ENCODE measurements at places on chromosomes 6 and 20.
A peak's percentile ranks its signal among the peaks of the same experiment; 100 is the strongest.

GRCh38 chr6:43020847-43021246, 576 bp upstream of the RRP36 start:
- no peaks in the 10 kb centered on the region for H3K27me3 ChIP-seq
- peaks cover 26% of the 10 kb centered on the region for H3K36me3 ChIP-seq
- DNase-seq: no peak
- peaks cover 36% of the 10 kb centered on the region for H3K4me1 ChIP-seq
- peak overlapping the region; percentile 77 for H3K27ac ChIP-seq

DNA sequence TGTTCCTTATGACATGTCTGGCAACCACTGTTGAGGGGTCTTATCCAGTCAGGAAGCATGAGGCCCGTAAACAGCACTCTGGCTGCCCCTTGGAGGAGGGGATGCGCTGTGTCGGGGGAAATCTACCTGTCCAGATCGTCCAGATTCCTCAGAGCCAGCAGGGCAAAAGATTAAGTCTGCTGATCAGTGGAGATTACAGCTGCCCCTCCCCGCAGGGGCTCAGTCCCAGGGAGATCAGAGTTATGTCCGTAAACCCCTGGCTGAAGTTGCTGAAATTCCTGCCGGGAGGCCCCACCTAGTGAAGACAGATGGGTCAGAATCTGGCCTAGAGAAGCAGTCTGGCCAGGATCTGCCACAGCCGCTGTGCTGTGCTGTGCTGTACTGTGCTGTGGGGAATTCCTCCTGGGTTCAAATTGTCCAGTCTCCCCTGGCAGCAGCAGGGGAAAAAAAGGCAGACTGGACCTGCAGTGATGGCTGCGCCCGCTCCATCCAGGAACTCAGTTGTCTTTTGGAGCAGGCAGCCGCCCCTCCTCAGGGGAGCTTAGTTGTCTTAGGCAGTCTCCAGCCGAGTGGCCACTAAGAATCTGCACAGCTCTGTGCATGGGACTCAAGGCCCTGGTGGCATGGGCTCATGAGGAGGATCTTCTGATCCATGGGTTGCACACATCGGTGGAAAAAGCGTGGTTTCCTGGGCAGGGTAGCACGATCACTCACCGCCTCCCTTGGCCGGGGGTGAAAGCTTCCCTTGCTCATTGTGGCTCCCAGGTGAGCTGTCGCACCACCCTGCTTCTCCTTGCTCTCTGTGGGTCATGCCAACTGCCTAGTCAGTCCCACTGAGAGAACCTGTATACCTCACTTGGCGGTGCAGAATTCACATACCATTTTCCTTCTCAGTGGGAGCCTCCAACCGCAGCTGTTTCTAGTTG, 1368.8 kb upstream of the ADGRB3 start:
- no peak for DNase-seq
- H3K27ac ChIP-seq: no peak overlapping the region
- H3K36me3 ChIP-seq: no peaks in the 10 kb centered on the region
- H3K4me3 ChIP-seq: no peak overlapping the region
- no peaks in the 10 kb centered on the region for H3K4me1 ChIP-seq

- H3K27me3 ChIP-seq: no peaks in the 10 kb centered on the region
- H3K27ac ChIP-seq: no peak overlapping the region
- no peaks in the 10 kb centered on the region for H3K36me3 ChIP-seq
- no peaks in the 10 kb centered on the region for H3K4me1 ChIP-seq
- DNase-seq: no peak
Measured at GRCh38 chr20:23002276-23002675, 32.8 kb upstream of the SSTR4 start.

GRCh38 chr20:7772371-7772770, 167.9 kb downstream of the HAO1 start:
- H3K36me3 ChIP-seq: no peaks in the 10 kb centered on the region
- H3K4me3 ChIP-seq: no peak overlapping the region

DNA sequence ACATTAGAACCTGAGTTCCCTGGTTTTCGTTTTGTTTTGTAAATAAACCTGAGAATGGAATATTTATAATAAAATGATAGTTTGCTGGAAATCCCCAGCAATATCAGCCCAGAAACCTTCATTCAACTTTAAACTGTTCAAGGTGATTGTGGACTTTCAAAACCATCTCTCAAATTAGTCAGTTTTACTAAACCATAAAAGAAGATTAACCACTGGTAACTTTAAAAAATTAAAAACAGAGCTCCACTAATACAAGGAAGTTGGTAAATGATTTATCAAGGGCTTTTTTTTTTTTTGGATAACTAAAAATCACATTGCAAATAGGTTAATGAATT, 10.0 kb downstream of the MBOAT1 start:
- H3K36me3 ChIP-seq: peaks cover 36% of the 10 kb centered on the region
- H3K27me3 ChIP-seq: no peaks in the 10 kb centered on the region
- no peak for DNase-seq

DNA sequence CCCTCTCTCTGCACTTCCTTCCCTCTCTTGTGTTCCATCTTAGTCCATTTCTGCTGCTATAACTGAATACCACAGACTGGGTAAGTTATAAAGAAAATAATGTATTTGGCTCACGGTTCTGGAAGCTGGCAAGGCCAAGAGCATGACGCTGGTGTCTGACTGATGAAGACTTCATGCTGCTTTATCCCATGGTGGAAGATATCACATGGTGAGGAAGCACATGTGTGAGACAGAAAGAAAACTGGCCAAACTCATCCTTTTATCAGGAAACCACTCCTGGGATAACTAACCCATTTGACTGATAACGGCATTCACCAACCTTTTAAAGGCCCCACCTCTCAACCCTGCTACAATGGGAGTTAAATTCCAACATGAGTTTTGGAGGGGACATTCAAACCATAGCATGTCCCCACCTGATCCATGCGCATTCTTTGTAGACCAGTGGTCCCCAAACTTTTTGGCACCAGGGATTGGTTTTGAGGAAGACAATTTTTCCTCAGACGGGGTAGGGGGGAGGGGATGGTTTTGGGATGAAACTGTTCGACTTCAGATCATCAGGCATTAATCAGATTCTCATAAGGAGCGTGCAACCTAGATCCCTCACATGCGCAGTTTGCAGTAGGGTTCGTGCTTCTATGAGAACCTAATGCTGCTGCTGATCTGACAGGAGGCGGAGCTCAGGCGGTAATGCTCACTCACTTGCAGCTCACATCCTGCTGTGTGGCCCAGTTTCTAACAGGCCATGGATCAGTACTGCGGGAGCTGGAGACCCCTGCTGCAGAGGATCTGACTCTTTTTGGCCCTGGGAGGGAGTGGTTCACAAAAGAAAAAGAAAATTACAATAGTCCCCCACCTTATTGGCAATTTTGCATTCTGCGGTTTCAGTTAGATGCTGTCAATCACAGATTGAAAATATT, 71.7 kb upstream of the RNF24 start:
- H3K4me3 ChIP-seq: no peak overlapping the region
- H3K27ac ChIP-seq: no peak overlapping the region
- H3K36me3 ChIP-seq: peaks cover 5% of the 10 kb centered on the region
- no peaks in the 10 kb centered on the region for H3K27me3 ChIP-seq
- H3K4me1 ChIP-seq: peaks cover 32% of the 10 kb centered on the region

GRCh38 chr6:37922563-37922962, 103.0 kb downstream of the ZFAND3 start:
- DNase-seq: no peak
- no peaks in the 10 kb centered on the region for H3K27me3 ChIP-seq
- H3K36me3 ChIP-seq: no peaks in the 10 kb centered on the region
- no peak overlapping the region for H3K4me3 ChIP-seq
- H3K27ac ChIP-seq: no peak overlapping the region
- H3K4me1 ChIP-seq: peaks cover 4% of the 10 kb centered on the region

DNA sequence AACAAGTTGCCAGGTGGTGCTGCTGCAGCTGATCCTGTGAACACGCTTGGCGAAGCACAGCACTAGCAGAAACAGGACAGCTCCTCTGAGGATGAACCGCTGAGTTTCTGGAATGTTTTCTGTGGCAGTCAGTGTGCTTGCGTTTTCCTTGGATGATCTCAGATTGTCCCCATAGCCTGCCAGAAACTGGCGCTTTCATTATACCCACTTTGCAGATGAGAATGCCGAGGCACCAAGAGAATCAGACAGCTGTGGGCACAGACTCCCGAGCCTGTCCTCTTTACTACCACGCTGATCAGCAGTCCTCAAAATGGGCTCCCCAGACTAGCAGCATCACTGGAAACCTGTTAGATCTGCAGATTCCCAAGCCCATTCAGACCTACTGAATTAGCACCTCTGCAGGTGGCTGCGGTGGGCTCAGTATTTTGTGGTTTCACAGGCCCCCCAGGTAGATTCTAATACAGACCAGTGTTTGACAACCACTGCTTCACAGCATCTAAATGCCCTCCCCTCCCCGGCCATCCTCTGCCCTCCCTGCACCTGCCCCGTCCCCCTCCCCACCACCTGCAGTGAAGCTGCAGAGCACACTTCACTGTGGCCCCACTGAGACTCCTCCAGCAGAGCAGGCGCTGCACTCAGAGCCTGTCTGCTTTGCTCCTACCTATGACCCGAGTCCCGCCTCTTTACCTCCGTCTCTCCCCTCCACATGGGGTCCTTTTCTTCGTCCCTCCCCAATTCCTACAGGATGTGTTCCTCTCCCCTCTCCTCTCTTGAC, 29.6 kb downstream of the SPATA2 start:
- peaks cover 17% of the 10 kb centered on the region for H3K4me1 ChIP-seq
- H3K27me3 ChIP-seq: no peaks in the 10 kb centered on the region
- DNase-seq: no peak

- no peak overlapping the region for H3K4me3 ChIP-seq
- DNase-seq: no peak
- H3K36me3 ChIP-seq: no peaks in the 10 kb centered on the region
- no peaks in the 10 kb centered on the region for H3K27me3 ChIP-seq
- no peak overlapping the region for H3K27ac ChIP-seq
Measured at GRCh38 chr6:3282476-3283236, 23.9 kb downstream of the PSMG4 start.

DNA sequence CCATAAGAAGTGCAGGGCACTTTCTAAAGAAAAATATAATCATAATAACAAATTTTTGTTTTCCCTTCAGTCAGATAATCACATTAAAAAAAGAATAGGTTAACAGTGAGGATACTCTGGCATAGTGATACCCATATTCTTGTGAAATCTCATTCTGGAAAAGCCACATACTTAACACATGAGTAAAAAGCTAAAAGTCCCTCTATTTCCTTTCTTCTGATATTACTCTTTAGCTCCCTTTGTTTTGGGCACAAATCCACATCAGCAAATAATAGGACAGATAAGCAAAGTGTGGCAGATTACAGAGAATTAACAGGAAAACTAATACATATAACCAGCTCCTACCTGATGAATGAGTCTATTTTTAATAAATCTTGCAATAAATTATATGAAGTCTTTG, 15.8 kb downstream of the SHPRH start:
- peaks cover 50% of the 10 kb centered on the region for H3K36me3 ChIP-seq
- DNase-seq: no peak
- no peak overlapping the region for H3K4me3 ChIP-seq
- no peak overlapping the region for H3K27ac ChIP-seq
- no peaks in the 10 kb centered on the region for H3K4me1 ChIP-seq

GRCh38 chr6:63058601-63059000, 152.7 kb upstream of the FKBP1C start:
- no peak for DNase-seq
- no peak overlapping the region for H3K27ac ChIP-seq
- no peak overlapping the region for H3K4me3 ChIP-seq

DNA sequence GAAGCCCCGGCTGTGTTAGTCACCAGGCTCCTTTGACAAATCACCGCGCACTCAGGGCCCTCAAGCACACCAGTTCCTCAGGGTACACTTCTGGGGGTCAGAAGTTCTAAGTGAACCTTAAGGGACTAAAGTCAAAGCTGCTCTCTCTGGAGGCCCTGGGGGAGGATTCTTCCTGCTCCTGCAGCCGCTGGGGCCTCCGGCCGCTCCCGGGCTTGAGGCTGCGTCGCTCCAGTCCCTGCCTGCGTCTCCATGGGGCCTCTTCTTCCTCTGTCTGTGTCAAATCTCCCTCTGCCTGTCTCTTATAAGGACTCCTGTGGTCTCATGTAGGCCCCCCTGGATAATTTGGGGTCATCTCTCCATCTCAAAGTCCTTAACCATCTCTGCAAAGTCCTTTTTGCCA, 18.1 kb upstream of the GATA5 start:
- no peaks in the 10 kb centered on the region for H3K4me1 ChIP-seq
- DNase-seq: no peak
- no peaks in the 10 kb centered on the region for H3K36me3 ChIP-seq
- H3K27ac ChIP-seq: no peak overlapping the region
- peaks cover 3% of the 10 kb centered on the region for H3K27me3 ChIP-seq

DNA sequence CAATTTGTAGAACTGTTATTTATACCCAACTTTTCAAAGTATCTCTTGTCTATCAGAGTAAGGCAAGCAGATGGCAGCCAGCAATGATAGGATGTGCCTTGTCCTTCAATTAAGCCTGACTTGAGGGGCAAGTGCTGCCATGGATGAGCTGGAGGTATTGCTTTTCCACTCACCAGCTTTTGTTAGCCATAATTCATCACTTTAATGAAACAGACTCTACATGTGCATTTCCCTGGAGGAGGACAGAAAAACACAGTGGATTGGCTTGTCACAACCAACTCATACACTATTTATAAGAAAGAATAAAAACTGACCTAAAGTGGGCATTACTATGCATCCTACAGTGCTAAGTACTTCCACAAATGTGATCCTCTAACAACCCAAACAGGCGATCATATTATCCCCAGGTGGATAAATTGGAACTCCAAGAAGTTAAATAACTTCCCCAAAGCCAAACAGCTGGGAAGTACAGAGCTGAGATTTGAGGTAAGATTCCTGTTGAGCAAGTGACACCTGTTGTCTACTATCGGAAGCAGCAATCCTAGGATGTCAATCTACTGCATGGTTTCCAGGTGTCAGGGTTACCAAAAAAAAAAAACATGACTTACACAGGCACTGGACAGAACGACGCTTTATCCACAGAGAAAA, 73.9 kb upstream of the NRSN1 start:
- H3K4me1 ChIP-seq: no peaks in the 10 kb centered on the region
- H3K36me3 ChIP-seq: no peaks in the 10 kb centered on the region
- DNase-seq: no peak
- H3K4me3 ChIP-seq: no peak overlapping the region
- H3K27ac ChIP-seq: no peak overlapping the region

GRCh38 chr6:98941319-98941718, 6.4 kb downstream of the FBXL4 start:
- no peaks in the 10 kb centered on the region for H3K27me3 ChIP-seq
- no peak overlapping the region for H3K27ac ChIP-seq
- H3K4me1 ChIP-seq: peaks cover 21% of the 10 kb centered on the region
- no peak for DNase-seq
- peaks cover 44% of the 10 kb centered on the region for H3K36me3 ChIP-seq
- no peak overlapping the region for H3K4me3 ChIP-seq

- no peak overlapping the region for H3K4me3 ChIP-seq
- DNase-seq: no peak
- H3K27me3 ChIP-seq: no peaks in the 10 kb centered on the region
- H3K27ac ChIP-seq: no peak overlapping the region
- no peaks in the 10 kb centered on the region for H3K4me1 ChIP-seq
- peaks cover 55% of the 10 kb centered on the region for H3K36me3 ChIP-seq
Measured at GRCh38 chr6:158751224-158751623, 67.9 kb downstream of the EZR start.

DNA sequence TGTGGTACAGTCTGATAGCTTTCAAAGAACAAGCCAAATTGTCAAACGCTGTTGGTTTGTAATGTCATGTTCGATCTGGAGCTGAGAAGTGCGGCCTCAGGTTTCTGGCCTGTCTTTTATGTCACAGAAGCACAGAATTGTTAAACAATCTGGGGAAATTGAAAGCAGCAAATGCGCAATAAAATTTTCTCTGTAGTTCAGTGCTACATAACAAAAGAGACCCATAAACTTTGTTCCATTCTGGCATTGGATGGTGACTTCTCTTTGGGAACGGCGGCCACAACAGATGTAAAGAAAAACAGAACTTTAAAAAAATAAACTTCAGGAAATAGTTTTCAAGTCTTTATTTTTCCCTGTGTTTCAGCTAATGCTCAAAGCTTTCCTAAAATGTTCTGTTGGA, 106.9 kb downstream of the PRL start:
- no peaks in the 10 kb centered on the region for H3K27me3 ChIP-seq
- no peak overlapping the region for H3K4me3 ChIP-seq
- no peak overlapping the region for H3K27ac ChIP-seq
- no peaks in the 10 kb centered on the region for H3K4me1 ChIP-seq

All from activated CD8-positive, alpha-beta memory T cell treated with anti-CD3 and anti-CD28 coated beads, Interleukin-2, amount 10 ng/mL, durations not matched to agents 7 days and 5 days (primary cell).